Retinal pigment epithelial cell (primary cell): ENCODE measurements at places on chromosomes 3 and 15.
A peak's percentile ranks its signal among the peaks of the same experiment; 100 is the strongest.

DNA sequence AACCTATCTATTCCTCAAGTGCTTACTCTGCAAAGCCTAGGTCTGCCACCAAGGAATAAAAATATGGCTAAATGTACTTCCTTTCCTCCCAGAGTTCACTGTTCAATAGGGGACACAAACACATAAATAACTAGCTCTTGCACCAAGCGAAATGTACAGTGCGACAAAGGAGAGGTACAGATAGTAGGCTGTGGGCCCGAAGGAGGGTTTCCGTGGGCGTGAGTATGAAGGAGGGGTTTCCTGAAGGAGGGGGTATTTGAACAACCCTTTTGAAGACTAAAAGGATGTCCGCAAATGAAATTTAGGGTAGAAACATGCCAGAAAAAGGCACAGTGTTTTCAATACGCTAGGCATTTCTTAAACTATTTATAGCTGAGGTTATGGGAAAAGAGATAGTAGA lies 207.9 kb downstream of the LPP start:
- no peak for DNase-seq

- no peak for DNase-seq
These were observed at the start of gene CORO2B for GRCh38 chr15:68578980-68579935. TSS of gene CORO2B (plus strand) at chr15:68578993. CDS start at chr15:68579263, 270 bp downstream.

DNA sequence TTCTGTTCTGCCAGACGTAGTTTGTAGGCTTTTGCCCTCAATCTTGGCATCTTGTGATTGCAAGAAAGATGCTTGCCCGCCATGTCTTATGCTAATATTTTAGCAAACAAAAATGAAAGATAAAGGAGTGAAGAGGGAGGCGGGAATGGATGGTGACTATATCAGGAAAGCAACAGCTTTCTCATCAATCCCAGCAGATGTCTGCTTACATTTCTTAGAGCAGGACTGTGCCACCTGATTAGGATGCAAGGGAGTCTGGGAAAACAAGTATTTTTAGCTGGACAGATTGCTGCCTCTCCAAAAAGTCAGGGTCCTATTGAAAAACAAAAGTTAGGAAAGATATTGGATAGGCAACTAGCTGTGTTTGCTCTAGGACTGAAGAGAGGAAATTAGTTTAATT lies 34.6 kb upstream of the DPH6 start:
- no peak for DNase-seq

DNA sequence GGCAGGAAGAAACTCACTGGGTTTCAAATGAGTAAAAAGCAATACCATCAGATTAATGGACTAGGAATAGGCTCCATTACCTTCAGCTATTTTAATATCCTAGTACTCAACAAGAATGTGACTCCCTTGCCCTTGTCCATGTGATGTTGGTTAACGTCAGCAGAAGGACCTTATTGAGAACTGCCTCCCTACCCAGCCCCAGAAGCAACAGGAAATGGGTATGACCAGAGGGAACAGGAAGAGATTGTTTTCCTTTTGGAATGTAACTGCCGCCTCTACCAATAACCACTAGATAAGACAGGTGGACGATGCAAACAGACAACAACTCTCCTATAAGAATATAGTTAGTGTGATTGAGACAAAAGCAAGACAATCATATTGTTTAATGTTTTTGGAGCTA lies 10.4 kb upstream of the MME start:
- DNase-seq = peak; percentile 74

GRCh38 chr15:42608752-42609488 lies 33.5 kb downstream of the STARD9 start:
- no peak for DNase-seq

- DNase-seq = no peak
These were observed 83.7 kb downstream of the ARNT2 start for GRCh38 chr15:80487839-80488390.

DNA sequence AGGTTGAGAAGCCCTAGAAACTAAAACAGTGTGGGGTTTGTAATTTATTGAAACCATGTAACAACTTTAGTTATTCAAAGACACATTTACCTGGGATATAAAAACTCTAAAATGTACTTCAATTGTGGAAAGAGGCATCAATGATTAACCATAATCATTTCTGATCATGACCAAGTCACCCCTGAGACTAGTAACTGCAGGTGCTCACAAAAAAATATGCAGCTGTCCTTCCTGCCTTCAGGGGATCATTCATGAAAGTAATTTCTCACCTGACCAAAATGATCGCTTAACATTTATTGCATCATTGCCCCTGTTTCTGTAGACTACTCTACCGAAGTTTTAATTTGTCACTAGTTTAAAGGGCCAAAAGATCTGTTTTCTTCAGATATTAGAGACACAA lies 9.0 kb downstream of the ACP3 start:
- DNase-seq = no peak

GRCh38 chr15:30038667-30039523 lies 43.9 kb upstream of the GOLGA8J start:
- DNase-seq = no peak

GRCh38 chr15:70801109-70801508 lies 37.8 kb upstream of the UACA start:
- DNase-seq = no peak

- no peak for DNase-seq
These were observed 405.0 kb upstream of the TPM1 start for GRCh38 chr15:62637574-62637897.

DNA sequence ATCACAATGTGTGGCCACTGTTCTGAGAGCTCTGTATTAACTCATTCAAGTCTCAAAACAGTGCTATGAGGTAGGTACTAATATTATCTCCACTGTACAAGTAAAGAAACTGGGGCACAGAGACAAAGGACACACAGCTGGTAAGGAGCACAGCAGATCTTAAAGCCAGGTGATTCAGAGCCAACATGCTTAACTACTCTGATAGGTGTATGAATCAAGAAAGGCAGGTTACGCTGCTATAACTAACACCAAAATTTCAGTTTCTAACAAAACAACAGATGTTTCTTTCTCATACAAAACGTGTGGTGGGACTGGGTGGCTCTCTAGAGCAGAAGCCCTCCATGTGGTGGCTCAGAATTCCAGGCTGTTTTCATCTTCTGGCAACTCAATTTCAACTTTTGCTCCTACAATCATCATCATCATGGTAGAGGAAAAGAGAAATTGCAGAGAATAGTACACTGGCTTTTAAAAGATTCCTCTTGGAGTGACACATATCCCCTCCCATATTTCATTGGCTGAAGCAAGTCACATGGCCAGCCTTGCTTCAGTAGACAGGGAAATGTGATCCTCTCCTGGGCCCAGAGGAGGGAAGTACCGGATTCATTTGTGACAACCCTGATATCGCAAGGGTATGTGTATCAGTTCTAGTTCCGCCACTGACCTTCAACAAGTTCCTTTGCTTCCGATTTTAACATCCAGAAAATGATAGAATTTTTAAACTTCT lies 126.2 kb upstream of the PTX3 start:
- DNase-seq = no peak

- no peak for DNase-seq
These were observed 17.9 kb upstream of the SKIC8 start for GRCh38 chr15:78317145-78317836.

GRCh38 chr3:188286087-188286513 lies 132.1 kb downstream of the LPP start:
- DNase-seq = peak; percentile 83

GRCh38 chr3:51940648-51941462 lies 849 bp downstream of the RRP9 start:
- no peak for DNase-seq

GRCh38 chr3:66762916-66763693 lies 235.0 kb upstream of the KBTBD8 start:
- DNase-seq = no peak

DNA sequence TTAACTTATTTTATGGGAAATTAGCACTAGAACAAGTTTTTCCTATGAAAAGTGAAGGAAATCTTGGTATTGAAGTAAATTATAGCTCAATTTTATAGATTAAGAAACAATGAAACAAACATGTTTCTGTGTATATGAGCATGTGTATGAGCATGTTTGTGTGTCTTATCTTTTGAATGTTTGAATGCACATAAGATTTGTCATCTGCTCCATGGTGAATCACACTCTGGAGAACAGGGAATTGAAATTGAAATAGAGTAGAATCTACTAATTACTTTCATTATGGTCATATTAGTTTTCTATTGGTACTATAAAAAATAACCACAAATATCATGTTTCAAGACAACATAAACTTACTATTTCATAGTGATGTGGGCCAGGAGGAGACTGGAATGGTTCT lies 646.6 kb downstream of the OTOL1 start:
- no peak for DNase-seq

- no peak for DNase-seq
These were observed 22.6 kb downstream of the C15orf39 start for GRCh38 chr15:75224281-75224680.

- DNase-seq = no peak
These were observed 9.9 kb downstream of the ITPR1 start for GRCh38 chr3:4503050-4503449.

DNA sequence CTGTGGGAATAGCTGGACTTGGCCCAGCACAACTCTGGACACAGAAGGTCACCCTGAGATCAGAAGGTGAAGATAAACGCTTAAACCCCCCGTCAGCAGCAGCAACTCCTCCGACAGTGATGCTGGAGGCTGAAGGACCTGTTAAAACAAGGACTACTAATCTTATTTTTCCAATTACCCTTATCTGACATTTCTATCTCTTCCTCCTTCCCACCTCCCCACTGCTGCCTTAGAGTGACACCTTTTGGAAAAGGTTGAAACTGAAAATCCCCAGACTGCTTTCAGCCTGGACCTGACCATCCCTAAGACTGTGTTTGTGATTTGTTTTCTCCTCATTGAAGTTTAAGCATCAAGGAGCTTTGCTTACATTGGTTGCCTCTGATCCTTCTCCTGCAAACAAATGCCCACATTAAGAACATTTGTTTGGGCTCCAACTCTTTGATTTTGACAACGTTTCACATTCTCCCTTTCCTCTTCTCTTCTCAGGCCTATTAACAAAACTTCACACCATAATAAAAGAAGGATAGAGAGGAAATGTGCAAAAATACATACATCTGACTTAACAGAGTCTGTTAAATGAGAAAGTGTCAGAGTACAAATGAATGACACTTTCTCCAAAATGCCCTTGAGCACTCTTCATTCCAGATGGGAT lies 410.6 kb upstream of the WNT5A start:
- no peak for DNase-seq

DNA sequence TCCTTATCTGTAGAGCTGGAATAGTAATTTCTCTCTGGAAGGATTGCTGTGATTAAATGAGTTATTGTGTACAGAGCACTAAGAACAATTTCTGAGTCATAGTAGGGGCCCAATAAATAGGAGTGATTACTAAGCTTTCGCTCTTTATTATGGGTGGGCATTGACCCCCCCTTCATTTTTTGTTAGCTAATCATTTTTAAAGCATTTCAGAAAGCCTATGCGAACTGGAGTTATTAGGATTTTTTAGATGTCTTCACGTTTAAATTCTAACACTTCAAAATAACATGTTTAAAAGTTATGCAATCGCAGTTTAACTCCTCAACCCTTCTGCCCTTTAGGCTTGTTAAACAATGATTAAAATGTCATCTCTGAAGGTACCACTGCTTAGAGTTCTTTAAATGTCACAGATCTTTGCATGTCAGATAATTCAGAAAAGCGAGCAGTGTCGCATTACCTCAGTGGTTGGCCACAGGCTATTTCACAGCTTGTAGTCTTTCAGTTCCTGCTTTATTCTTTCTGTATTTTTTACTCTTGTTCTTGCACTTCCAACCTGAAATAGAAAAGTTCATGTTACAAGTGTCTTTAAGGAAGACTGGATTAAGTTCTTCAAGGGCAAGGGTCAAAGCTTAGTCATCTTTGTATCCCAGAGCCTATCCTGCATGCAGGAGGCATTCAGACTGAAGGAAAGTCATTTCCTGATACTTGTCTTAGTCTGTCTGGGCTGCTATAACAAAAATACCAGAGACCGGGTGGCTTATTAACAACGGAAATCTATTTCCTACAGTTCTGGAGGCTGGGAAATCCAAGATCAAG lies 102.9 kb downstream of the FNDC3B start:
- no peak for DNase-seq

DNA sequence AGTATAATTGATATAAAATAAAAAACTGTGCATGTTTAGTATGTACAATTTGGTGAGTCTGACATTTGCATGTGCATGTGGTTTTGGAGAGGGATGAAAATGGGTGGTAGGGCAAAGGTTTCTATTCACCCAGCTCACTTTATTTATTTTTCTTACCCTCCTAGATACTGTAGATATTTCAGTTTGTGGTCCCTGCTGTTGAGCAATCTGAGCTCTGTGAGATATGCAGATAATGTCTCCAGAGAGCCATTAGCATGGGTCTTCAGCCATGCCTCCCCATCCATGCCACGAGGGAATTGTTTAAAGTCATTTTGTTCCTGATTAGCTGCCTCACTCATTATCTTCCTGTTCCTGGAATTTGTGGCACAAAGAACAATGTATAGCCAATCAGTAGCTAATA lies 44.4 kb upstream of the B3GALNT1 start:
- DNase-seq = no peak

- DNase-seq = no peak
These were observed 20.2 kb upstream of the PLXNA1 start for GRCh38 chr3:126962756-126963155.

GRCh38 chr15:56608993-56609392 lies 124.3 kb downstream of the ZNF280D start:
- no peak for DNase-seq

DNA sequence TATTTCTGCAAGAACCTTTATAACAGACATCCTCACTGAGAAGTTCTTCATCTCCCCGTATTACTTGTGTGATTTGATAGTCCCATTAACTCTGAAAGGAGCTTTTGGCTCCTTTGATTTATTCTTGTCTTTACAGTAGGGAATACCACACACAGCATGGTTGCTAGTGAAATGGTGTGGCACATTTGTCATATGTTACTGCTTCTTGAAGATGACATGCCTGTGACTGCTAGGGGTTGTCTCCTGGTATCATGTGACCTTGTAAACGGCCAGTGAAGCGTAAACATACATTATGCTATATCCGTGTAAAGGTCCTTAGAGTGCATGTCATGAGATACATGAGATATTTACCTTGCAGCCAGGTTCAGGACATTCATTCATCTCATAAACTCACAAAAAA lies 197.9 kb downstream of the RYR3 start:
- DNase-seq = no peak

GRCh38 chr15:98440917-98441316 lies 207.4 kb upstream of the IGF1R start:
- no peak for DNase-seq

DNA sequence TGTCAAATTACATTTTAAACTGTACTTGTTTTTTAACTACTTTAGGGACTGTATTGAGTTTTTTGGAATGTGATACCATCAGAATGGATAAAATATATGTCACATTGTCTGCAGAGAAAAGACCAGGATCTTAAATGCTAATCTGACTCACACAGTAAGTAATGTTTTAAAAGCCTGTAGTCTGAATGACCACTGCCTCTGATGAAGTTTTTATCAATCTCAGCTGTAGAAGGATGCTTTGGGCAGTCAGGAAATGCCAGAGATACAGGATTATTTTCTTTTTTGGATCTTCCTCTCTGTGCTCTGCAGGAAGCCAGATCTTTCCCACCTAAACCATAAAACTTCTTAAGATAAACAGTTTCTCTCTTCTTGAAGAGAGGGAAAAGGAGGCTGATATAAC lies 73.1 kb upstream of the PRTG start:
- no peak for DNase-seq
